ENCODE measurements at places on chromosomes 1 and 21. TPM values are rescaled to one million over a fixed set of nuclear protein-coding genes. Genes with fewer than 3 reads are reported as not detected.
A peak's percentile ranks its signal among the peaks of the same experiment; 100 is the strongest.

Gene DCST2
- 2.8 TPM for total RNA-seq

Gene DMBX1
- total RNA-seq, result not detected

Gene NAXE
- 190 TPM for total RNA-seq

Gene IGSF3
- 29.4 TPM for total RNA-seq

Gene ARHGEF10L
- 3.1 TPM for total RNA-seq

Gene DCDC2B
- not detected for total RNA-seq

DNA sequence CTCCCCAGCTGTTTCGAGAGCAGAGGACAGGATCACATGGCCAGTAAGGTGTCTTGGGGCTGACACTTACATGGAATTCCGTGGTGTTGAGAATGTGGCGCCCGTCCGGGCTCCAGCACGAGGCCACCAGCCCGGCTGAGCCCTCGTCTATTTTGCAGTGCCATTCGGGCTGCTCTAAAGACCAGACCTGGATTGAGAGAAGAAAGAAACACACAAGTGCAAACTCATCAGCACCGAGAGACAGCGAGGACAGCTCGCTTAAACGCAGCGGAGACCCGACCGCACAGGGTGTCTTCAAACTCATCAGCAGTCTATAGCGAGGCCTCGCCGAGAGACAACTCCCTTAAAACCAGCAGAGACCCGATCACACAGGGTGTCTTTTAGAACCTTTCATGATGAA is 3.3 kb downstream of the WRAP73 start:
- DNase-seq, result no peak

- no peak for DNase-seq
These were observed 25.5 kb downstream of the CD58 start for GRCh38 chr1:116545359-116545705.

DNA sequence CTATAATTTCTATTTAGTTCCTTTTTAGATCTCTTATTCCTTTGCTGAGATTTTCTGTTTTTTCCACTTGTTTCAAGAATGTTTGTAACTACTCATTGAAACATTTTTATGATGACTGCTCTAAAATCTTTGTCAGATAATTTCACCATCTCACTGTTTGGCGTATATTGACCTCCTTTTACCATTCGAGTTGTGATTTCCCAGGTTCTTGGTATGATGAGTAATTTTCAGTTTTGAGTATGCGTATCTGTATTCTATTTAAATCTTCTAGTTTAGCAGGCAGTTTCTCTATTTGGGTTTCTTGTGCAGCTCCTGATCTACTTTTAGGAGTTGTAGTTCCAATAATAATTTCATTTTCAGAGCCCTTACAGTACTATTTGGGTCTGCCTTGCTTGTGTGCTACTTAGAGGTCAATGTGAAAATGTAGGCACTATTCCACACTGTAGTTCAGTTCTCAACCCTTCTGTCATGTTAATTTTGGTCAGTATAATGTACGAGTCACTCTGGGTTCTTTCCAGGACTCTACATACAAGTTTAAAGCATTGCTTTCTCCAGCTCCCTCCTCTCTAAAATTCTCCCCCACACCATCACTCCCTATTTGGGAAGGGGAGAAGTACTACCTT is 115.5 kb downstream of the ACBD6 start:
- no peak for DNase-seq

GRCh38 chr1:160761046-160761445 is 22.0 kb downstream of the SLAMF7 start:
- DNase-seq, result no peak

GRCh38 chr1:162475089-162475488 is 22.5 kb upstream of the UHMK1 start:
- DNase-seq, result no peak

DNA sequence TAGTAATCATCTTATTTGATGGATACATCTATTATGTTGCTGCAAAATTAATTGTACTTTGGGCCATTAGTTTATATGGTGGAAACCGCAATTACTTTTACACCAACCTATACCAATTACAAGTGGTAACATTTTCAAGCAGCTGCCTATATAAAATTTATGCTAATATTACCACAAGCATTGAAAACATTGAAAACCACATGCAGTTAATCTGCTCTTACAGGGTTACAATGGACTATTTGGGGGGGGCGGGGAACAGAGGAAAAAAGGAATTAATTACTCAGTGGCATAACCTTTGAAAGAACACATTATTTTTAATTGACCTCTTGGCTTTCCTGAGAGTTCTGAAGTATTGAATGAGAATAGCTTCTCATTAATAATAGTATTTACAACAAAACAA is 1793.2 kb downstream of the NCAM2 start:
- no peak for DNase-seq

DNA sequence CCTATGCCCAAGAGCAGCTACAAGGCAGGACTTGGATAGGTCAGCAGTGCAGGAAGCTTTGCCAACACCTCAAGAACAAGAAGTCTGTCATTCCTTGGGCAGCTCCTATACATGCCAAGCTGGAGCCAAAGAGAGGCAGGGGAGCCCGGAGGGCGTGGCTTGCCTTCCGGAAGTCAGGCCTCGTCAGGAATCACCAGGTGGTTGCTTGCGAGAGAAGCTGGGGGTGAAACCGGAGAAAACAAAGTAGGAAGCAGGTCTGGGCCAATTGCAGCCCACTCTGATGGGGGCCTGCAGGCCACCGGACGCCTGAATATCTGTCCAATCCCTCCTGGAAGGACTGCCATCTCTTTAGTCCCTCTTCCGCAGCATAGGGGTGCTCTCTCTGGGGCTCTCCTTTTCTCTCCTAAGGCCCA is 794 bp upstream of the FAM76A start:
- no peak for DNase-seq

DNA sequence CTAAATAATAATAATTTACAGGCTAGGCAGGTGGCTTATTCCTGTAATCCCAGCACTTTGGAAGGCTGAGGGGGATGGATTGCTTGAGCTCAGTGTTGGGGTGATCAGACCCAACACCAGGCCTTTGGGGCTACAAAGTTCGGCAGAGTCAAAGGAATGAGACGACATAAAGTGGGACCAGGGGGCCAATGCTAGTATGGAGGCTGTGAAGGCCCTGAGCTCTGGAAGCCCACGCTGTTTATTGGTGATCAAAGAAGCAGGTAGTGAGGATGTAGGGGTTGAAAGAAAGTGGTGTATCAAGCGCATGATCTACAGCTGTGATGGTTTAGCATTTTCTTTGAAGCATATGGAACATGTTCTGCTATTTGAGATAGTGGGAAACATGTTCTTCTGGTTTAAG is 5.6 kb downstream of the BTBD8 start:
- DNase-seq, result no peak

GRCh38 chr1:99777752-99778151 is 11.3 kb upstream of the FRRS1 start:
- DNase-seq, result no peak

DNA sequence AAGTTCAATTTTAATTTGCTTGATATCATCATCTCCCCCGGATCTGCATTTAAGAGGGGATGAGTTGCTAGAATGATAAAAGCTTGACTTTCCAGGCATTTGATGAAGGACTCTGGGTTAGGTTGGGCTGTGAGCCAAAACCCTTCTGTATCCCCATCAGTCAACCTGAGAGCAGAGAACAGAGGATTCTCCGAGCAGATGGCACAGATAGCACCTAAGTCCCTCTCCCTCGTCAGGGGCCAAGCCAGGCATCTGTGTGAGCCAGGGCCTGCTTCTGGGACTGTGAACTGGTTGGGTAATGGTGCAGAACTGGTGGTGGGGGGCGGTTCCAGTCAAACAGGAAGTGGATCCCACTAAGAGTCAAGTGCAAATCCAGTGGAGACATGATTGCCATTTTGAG is 205.8 kb downstream of the TNR start:
- DNase-seq, result no peak

DNA sequence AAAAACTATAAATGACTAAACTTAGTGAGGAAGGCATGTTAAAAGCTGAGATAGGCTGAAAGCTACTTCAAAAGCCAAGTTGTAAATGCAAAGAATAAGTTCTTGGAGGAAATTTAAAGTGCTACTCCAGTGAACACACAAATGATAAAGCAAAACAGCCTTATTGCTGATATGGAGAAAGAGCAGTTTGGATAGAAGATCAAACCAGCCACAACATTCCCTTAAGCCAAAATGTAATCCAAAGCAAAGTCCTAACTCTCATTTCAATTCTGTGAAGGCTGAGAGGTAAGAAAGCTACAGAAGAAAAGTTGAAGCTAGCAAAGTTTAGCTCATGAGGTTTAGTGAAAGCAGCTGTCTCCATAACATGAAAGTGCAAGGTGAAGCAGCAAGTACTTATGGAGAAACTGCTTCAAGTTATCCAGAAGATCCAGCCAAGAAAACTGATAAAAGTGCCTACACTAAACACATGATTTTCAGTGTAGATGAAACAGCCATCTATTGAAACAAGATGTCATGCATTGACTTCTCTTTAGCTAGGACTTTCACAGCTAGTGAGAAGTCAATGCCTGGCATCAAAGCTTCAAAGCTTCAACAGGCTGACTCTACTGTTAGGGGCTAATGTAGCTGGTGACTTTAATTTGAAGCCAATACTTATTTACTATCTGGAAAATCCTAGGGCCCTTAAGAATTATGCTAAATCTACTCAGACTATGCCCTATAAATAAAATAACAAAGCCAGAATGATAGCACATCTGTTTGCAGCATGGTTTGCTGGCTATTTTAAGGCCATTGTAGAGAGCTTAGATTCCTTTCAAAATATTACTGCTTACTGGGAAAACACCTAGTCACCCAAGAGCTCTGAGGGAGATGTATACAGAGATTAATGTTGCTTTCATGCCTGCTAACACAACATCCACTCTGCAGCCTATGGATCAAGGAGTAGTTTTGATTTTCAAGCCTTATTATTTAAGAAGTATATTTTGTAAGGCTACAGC is 188.6 kb downstream of the EIF4G3 start:
- DNase-seq, result no peak

GRCh38 chr21:43024439-43025136 is 50.2 kb downstream of the PKNOX1 start:
- DNase-seq, result no peak

DNA sequence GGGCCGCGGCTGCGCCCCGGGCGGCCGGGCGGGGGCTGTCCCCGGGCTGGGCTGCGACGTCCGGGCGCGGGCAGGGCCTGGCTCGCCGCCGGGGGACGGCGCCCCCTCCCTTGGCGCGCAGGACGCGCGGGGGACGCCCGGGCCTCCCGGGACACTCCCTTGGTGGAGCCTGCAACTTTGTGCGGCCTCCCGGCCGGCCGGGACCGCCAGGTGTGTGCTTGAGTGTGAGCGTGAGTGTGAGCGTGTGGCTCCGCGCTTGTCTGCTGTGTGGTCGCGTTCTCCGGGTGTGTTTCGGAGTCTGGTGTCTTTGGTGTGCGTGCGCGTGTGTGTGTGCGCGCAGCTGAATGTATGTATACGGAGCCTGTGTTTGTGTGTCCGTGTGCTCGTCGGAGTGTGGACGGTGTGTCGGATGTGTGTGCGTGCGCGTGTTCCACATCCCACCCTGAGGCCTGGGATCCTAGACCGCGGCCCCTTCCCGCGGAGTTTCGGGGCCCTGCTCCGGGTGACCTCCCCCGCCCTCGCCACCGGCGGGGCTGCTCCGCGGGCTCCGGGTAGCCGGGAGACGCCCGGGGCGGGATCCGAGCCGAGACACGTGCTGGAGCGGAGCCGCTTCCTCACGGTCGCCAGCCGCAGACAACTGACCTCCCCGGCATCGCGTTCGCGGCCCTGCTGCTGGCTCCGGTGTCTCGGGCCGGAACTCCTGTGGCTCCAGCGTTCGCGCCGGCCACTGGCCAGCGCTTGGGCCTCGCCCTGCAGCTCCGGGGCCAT is 1.7 kb downstream of the PTPRU start:
- DNase-seq, result peak; percentile 38

DNA sequence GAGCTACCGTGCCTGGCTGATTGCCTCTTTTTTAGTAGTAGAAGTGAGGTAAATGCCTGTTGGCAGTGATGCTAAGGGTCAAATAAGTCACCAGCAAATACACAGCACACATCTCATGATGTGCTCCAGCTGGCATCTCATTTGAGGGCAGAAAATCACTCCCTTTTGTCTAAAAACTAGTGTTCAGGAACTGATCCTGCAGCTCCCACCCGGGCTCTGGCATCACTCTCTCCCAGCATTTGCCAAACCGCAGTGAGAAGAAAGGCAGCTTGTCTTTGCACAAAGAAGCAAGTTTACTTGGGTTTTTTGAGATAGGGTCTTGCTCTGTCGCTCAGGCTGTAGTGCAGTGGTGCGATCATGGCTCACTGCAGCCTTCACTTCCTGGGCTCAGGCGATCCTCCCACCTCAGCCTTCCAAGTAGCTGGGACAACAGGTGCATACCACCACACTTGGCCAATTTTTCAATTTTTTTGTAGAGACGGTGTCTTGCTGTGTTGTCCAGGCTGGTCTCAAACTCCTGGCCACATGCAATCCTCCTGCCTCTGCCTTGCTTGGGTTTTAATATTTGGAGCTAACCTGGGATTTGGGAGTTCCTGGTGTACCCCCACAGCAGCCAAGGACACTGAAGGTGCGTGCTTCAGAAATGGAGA is 4.1 kb downstream of the RBP7 start:
- no peak for DNase-seq

- DNase-seq, result no peak
These were observed 4.3 kb upstream of the FOXD2 start for GRCh38 chr1:47433477-47434050.

GRCh38 chr1:39663559-39663958 is 8.3 kb downstream of the NT5C1A start:
- no peak for DNase-seq

GRCh38 chr1:43505077-43505780 is 25.5 kb upstream of the PTPRF start:
- no peak for DNase-seq

DNA sequence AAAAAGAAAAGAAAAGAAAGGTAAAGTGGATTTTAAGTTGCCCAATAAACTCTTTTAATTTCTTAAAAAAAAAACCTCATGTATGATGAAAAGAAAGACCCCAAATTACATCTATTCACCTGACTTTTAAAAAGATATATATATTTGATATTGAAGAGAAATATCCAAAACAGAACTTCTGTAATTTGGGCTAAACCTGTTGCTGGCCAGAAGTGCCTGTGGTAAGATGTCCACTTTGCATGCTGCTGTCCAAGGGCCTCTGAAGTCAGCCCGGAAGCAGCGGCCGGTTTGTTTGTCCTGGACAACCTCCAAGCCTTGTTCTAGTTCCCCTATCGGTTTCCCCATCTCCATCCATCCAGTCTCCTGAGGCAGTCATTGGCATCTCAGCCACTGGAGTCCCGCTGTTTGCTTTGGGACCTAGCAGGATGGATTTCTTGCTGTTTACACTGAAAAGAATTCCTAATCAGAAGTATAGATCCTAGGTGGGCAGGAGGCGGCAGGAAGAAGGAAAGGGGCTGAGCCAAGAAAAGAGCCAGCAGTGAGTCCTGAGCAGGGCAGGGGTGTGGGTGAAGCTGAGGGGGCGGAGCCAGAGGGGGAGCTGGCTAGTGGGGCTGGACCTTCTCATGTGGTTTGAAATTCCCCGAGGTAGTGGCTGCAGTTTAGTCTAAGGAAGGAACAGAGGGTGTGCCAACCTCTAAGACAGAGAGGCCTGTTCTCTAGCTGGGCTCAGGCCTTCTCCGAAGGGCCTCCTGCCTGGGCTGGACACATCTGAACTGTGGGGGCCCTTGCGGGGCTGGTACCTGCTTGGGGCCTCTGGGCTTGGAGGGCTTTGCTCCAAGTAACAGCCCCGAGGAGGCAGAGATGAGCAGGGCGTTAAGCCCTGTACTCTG is 3.3 kb downstream of the NCMAP start:
- no peak for DNase-seq

GRCh38 chr1:219441884-219442283 is 171.0 kb downstream of the ZC3H11B start:
- no peak for DNase-seq
